M059J (cell line): ENCODE measurements at places on chromosomes 4 and X. TPM values are rescaled to one million over a fixed set of nuclear protein-coding genes. Genes with fewer than 3 reads are reported as not detected.

The TMEM156 gene
- total RNA-seq, result 0.37 and 3.9 TPM in 2 replicates

The MAGEA3 gene
- 14.5 and 16.6 TPM in 2 replicates for total RNA-seq

The RPS6KA6 gene
- total RNA-seq, result not detected in 2 replicates

GRCh38 chr4:82799006-82799881 is 648 bp upstream of the SCD5 start:
- no peak for DNase-seq

DNA sequence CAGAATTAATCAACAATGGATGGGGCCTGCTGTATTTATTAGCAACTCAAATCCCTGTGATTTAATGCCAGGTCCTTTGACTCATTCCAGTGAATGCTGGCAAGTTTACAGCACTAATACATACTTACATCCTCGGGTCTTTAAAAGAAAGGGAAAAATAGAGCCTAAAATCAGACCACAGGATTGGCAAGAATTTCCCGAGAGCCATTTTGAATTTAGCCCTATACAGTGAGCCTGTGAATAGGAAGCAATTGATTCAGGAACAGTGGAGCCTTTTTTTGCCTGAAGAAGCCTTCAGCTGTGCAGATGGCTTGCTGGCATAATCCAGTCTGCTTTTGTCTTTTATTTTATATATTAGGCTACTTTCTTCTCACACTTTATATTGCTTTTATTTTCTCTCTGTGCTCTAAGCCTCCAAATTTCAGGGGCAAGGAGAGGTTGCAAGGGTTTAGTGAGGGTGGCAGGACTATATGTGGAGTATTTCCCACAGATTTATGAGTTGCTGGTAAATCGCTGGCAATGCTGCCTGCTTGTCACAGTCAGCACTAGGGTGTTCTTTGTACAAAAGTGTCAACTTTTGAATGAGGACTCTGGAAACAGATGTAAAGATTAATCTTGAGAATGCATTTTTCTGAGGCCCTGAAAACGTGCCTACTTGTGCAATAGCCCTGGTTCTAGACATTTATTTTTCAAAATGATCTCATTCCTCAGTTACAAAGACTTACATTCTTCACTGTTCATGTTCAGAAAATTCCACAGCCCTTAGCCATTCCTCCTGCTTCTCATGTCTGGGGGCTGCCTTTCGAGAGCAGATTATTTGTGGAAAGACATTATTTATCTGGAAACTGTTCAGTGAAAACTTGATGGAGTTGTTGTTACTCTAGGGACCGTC is 303.5 kb downstream of the SPRY1 start:
- DNase-seq, result peak; percentile 93

DNA sequence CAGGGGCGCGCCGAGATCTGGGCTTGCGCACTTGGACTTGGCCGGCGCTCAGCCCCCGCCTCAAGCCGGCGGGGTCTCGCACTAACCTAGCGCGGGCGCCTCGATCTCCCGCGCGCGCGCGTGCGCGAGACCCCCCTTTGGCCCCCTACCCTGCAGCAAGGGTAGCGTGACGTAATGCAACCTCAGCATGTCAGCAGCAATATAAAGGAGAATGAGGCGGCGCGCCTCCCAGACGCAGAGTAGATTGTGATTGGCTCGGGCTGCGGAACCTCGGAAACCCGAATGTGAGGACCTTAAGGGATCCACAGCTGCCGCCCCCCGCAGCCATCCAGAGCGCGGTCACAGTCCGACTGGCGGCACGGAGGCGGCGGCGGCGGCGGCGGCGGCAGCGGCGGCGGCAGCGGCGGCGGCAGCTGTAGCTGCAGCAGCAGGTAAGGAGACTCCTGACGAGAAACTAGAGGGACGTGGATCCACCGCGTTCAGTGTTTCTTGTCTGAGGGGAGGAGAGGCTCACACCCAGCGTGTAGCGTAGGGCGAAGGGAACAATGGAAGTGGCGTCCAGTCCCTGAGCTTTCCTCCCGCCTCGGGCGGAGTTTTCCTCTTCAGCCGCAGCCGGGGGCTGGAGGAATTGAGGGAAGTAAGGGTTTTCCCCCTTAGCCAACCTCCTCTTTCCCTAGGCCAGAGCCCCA is at the start of the genes SATL1 and ZNF711:
TSS of gene SATL1 (minus strand) at position 19 of the 689 bp plus-strand sequence. CDS start 134,811 bp downstream, outside the sequence.
TSS of gene ZNF711 (plus strand) at position 231 of the 689 bp plus-strand sequence. CDS start 3,582 bp downstream, outside the sequence.
- peak; percentile 27 for DNase-seq

GRCh38 chr4:13793020-13793710 is 165.6 kb upstream of the BOD1L1 start:
- no peak for DNase-seq

DNA sequence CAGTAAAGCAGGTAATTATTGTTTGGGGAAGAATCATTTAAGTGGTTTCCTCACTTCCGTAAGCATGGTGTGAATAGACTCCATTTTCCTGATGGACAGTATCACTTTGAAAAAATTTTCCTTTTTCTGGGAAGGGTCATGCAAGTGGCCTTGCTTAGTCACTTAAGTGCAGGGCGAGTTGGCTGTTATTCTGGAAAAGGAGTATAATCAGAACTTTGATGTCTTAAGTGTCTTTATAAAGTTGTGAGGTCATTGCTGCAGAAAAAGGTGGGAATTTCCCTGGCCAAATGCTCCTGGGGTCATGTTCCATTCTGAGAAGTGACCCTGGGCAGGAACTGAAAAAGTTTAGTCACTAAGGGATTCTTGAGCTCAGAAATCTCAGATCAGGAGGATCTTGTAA is 146.1 kb upstream of the OTUD4 start:
- peak; percentile 4 for DNase-seq
